NCI-H748 treated with DMSO at 0.1 percent for 48 hours (cell line): ENCODE measurements at places on chromosomes 7 and 10.

GRCh38 chr7:129493555-129493954 lies 8.8 kb upstream of the SMKR1 start:
- no peak for DNase-seq

DNA sequence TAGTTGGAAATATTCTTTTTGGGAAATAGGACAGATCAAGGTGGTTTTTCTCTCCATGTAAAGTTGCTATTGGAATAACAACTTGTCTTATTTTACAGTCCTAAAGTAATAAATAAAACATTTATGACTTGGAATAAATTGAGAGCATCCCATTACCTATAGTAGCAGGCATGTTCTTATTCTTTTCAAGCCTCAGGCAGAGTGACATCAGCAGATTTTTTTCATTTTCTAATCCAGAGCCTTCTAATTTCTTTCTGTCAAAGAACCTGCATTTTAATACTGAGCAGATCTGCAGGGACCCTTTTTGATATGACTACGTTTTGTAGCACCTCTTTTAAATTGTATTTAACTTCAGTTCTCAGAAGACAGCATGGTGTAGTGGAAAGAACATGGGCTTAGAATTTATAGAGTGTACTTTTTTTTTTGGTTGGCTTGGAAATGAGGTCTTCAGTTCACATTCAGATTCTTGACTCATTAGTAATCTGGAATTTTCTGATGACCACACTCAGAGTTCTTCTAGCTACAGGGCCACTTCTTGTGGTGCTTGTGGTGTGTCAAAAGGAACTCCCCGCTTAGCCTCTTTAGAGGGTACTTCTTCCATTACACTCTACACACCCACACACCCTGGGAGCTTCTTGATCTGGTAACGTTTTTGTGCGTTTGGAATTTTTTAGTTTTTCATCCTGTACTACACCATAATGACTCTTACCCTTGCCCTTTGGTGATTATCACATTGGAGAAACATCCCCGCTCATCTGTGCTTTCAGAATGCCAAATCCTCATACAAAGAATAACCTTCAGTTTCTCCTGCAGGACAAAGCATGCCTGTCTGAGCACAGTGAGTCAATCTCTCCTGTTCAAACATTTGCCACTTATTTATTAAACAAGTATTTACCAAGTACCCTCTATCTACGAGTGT lies 34.6 kb downstream of the AGK start:
- no peak for DNase-seq

- no peak for DNase-seq
Measured at GRCh38 chr7:132400561-132401142, 175.6 kb downstream of the PLXNA4 start.

DNA sequence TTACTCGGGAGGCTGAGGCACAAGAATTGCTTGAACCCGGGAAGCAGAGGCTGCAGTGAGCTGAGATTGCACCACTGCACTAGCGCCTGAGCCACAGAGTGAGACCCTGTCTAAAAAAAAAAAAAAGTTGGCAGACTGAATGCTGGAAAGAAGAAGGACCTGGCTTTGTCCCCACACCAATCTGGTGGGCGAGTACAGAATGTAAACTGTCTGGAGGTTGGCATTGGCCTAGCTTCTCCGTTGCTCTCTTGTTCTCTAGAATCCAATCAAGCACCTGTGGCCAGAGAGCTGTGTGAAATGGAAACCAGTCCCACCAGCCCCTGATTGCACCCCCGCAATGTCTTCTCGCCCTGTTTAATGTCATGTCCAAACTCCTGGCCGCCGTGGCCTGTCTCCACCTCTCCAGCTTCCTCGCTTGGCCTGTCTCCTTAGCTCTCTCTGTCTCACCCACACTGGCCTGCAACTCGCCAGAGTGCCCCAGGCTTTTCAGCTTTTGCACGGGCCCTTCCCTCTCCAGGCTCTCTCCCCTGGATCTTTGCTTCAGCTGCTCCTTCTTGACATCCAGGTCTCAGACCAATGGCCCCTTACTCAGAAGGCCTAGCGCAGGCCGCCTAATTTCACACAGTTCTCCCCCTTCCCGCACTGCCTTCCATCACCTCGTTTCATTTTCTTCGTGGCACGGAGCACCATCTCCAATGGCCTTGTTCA lies 670 bp upstream of the AGK start:
- DNase-seq, result no peak

DNA sequence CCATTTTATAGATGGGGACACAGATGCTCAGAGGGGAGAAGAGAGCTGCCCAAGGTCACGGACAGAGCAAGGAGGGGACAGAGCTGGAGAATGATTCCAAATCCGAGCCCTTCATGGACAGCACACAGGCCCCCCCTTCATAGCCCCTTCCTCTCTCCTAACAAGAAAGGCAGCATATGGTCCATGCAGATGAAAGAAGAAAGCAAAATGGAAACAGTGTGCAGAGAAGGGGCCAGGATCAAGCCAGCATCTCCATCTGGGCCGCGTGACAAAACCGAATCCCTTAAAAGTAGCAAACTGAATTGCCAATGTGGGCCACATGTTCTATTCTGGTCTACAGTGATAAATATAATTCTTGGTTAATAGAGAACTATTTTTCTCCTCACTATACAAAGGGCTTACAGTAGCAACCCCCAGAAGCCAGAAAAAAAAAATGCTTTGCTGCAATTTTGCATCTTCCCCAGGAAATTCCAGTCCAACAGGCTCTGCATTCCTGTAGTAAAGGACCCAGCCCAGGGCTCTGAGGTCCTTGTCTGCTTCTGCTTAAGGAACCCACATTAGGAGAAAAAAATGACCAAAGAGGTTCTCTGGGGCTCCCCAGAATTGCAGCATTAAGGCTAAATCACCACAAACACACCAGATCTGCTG lies 7.8 kb downstream of the CPXM2 start:
- no peak for DNase-seq

GRCh38 chr10:101446947-101447346 lies 93.0 kb downstream of the BTRC start:
- DNase-seq, result no peak

DNA sequence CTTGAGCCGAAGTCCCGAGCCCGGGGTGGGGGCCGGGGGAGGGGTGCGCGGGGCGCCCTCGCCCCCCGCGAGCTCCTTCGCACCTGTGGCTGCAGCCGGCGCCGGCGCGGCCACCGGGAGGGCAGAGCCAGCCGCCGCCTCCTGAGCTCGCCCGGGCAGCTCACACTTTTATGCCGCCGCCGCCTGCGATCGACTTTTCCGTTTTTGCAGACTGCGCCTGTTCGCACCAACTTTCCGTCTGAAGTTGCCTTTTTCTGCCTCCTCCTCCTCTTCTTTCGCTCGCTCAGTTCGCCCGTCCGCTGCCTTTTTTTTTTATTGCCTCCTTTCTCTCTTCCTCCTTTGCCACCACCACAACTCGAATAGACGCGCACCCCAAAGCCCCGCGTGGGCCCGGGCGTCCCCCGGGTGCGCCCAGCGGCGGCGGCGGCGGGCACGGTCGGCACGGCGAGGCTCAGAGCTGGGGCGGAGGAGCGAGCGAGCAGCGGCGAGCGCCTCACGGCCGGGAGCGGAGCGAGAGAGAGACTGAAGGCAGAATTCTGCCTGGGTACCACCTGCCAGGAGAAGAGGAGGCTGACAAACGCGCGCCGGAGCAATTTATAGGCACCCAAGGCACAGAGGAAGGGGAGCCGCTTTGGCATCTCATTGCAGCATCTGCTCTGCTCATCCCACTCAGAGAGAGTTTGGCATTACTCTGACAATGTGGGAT lies at the start of gene C1QL3:
Gene C1QL3, minus strand, starts transcription at position 569 of the 706 bp plus-strand sequence. CDS start 814 bp downstream, outside the sequence.
- no peak for DNase-seq

GRCh38 chr10:106795619-106796018 lies 368.9 kb downstream of the SORCS1 start:
- DNase-seq, result no peak

DNA sequence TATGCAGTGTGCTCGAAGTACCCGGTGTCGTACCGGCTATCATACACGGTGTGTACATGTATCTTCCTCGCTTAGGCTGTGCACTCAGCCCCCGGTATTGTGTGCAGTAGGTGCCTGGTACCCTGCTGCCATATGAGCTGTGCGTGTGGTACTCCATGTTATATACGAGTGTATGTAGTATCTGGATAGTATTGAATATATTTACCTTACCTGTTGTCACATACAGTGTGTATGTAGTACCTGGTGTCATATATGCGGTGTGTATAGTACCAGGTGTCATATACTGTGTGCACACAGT lies 1.2 kb downstream of the ZMYND11 start:
- no peak for DNase-seq

DNA sequence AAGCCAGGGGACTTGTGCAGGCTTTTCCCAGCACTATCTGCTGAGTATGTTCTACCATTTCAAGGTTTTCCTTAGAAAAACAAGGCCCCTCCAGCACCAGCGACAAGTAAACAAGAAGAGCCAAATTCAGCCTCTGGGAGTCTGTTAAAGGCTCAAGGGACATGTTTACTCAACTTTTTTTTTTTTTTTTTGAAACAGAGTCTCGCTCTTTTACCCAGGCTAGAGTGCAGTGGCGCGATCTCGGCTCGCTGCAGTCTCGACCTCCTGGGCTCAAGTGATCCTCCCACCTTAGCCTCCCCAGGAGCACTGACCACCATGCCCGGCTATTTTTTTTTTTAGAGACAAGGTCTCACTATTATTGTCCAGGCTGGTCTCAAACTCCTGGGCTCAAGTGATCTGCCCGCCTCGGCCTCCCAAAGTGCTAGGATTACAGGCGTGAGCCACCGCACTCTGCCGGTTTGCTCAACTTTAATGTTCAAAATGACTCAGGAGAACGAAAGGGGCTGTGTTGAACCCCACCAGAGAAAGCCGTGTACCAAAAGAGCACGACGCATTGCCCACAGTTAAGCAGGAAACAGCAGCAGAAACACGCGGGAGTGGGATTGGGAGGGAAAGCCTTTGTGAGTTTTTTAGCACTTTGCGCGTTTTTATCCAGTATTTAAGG lies 772 bp downstream of the PRDX3 start:
- DNase-seq, result no peak

DNA sequence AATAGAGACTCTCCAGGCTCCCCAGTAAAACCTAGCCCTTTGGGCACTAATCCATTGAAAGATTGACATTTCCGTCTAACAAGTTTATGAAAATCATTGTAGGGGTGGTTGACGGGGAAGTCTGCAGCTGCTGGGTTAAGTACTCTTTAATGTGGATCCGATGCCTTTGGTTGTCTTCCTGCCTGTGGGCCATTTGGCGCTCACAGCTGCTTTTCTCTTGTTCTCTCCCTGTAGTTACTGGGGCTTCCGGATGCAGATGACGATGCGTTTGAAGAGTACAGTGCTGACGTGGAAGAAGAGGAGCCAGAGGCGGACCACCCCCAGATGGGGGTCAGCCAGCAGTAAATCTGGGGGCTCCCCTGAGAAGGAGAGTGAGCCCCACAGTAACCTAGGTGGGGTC lies 22.4 kb downstream of the MTURN start:
- DNase-seq, result no peak

DNA sequence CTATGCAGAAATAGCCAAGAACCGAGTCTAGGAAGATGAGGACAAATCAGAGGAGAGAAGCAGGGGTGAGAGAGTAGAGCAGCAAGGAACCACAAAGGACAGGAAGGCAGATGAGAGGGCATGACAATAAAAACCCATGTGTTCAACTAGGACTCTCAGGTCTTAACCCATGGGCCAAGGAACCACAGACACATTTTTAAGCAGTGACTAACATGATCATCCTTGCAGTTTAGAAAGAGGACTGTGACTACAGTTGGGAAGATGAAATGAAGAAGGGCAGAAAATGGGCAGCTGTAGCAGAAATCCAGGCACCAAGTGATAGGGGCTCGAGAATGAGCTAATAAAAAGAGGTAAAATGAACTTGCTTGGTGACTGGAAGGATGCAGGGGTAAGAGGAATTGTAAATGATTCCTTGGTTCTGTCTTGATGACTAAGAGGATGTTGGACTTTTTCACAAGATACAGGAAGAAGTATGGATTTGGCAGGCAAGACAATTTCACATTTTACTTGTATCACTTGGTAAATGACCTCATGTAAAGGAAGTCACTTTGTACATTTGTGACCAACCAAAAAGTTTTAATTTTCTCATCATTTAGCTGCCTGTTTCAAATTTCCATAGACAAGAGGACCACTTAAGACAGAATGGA lies 22.8 kb downstream of the SGMS1 start:
- no peak for DNase-seq

GRCh38 chr7:67301667-67302066 lies 305.0 kb downstream of the TYW1 start:
- no peak for DNase-seq

GRCh38 chr7:137652721-137653120 lies 194.1 kb downstream of the DGKI start:
- no peak for DNase-seq

- DNase-seq, result no peak
Measured at GRCh38 chr10:81866753-81867152, 8.2 kb upstream of the NRG3 start.

DNA sequence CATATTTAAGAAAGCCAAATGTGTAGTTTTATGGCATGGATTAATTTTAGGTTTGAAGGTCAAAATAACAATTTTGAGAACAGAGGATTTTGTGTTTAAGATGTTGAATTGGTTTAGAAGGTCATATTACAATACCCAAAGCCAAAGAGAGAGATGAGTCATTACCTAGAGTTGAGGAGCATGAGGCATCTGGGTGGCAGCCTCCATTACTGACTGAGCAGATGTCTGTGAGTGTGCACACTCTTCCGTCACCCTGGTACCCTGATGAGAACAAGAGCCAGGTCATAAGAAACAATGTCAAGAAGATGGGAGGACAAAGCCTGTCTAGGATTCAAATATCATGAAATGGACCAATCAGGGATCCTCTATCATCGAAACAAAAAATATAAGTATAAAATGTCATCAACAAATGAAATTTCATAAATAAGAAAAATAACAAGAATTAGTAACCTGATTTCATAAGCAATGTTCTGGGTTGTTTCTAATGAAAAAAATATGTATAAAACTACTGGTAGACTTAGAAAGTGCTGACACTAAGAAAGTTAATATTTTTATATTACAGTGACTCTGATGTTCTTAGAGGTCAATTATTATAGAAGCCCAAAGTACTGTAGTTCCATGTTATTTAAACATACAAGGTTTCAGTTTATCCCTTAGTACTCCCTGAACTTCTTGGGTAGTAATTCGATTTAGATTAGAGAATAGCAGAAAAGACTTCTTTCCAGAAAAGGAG lies 20.0 kb downstream of the CUBN start:
- no peak for DNase-seq

GRCh38 chr10:99894613-99895012 lies 112.2 kb downstream of the ABCC2 start:
- no peak for DNase-seq
